ENCODE measurements at places on chromosomes 6 and 20.

GRCh38 chr6:120960761-120961160 lies 373.5 kb downstream of the TBC1D32 start:
- no peak for DNase-seq

DNA sequence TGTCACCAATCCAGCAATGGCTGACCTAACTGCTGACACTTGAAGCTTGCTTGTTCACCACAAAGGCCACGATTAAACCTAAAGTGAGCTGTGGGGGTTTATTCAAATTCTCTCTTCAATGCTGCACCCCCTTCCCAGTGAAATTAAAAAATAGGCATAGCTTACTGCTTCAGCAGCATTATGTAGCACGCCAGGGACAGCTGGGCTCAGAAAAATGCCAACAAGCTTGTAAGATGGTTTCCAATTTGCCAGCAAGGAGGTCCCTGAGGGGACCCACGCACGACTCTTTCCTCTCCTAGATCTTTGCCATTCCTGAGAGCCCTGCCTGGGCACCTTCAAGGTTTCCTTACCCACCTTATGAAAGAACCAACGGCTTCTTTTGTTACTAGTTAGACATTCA lies 113.5 kb upstream of the CDH4 start:
- DNase-seq, result no peak

DNA sequence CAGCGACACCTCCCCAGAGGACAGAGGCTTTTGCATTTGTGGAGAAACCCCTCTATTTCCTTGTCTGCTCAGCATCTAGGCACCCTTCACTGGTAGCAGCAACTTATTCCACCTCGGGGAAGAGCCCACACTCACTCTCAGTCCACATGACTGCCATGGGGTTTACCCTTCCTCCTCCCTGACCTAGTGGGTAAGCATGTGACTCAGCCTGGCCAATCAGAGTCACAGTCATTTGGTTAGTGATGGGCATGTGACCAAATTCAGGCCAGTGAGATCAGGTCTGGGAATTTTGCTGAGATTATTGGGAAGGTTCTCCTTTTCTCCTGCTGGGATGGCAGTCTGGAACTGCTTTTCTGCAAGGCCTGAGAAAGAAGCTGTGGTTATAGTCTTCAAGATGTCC lies 145.7 kb upstream of the PHACTR3 start:
- no peak for DNase-seq

GRCh38 chr6:97586344-97586743 lies 303.3 kb upstream of the MMS22L start:
- DNase-seq, result no peak

DNA sequence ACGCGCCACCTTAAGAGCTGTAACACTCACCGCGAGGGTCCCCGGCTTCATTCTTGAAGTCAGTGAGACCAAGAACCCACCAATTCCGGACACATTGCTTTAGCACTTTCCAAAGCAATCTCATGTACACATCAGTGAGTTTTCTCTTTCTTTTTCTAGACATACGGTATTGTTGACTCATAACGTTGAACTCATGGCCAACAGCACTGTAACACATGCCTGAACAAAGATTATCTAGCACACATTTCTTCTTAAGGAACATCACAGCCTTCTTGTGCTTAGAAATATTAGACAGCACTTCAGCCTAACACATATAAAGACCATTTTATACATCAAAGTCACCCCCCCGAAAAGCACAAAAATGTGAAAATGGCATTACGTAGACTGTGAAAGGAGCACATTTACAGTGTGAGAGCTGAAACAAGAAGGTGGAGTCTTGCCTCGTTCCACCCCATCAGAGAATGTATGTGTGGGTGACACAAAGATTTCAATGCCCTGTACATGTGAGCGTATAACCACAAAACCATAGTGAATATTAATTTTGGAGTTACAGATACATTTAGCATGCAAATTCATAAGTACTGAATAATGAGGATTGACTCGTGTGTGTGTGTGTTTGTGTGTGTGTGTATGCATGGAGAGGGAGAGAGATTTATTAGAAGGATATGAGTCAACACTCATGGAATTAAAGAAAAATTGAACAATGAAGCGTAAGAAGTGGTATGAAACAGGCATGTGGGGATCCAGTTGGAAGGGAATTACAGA lies 134.1 kb downstream of the FAM83B start:
- DNase-seq, result no peak

DNA sequence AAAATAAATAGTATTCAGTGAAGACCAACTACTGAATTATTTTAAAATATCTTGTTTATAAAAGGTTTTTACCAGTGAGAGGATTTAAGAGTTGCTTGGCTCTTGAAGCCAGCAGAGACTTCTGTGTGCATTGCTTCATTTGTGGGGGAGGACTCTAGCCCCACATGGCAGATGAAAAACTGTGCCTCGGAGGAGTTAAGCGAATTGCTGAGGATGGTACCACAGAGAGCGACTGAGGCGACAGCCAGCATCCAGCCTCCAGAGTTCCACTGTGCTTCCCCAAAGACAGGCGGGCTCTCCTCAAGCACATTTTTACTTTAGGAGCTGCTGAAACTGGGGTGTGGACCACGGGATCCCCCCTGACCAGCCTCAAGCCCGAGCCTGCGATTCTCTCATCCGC lies 80.7 kb downstream of the THBS2 start:
- no peak for DNase-seq

DNA sequence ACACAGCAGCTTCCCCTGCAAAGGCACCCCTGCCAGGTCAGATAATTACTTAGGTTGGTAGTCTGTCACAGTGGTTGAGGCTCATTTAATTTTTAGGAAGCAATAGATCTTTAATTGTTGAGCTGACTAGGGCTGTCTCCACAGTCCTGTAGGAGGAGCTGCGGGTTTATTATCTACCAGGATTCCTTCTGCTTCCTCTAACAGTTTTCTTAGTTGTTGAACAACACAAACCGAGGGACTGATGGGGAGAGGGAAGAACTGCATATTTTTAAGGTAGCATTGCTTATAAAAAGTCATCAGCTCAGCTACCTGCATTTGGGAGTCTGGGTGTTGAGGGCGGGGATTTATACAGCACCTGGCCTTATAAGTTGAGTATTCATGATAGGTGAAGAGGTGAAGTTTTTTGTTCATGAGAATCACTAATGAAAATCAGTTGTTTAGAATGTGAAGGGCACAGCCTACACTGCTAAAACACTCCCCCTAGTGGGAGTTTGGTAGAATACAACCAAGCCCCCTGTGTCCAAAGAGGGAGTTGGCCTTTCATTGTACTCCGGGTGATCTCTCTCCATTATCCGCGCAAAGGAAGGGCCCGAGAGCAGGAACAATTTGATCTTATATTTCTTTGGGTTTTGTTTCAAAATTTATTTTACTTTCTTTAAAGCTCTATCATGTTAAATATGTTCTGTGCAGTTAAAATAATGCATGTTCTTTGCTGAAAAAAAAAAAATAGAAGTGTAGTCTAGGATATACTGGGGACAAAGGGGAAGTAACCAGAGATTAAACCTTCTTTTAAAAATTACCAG lies 69.6 kb downstream of the SSR1 start:
- DNase-seq, result peak; percentile 10

DNA sequence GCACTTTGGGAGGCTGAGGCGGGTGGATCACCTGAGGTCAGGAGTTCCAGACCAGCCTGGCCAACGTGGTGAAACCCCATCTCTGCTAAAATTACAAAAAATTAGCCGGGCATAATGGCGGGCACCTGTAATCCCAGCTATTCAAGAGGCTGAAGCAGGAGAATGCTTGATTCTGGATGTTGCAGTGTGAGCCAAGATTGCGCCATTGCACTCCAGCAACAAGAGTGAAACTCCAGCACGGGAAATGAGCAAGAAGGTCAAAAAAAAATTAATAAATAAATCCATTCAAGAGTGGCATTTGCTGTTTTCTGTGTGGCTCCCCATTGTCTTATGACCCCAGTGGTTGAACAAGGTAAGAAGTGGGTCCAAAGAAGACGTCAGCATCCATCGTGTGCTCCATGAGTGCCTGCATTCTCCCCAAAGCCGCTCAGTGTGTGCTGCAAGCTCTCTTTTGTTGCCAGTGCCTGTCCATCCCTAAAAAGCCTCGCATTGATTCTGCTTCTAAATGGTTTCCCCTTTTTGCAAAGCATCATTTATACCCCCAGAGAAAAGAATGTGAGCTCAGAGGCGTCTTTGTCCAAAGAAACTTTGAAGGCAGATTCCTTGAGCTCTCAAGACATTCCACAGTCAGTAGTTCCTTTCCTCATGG lies 38.8 kb upstream of the MAP3K4 start:
- no peak for DNase-seq

GRCh38 chr6:158763434-158764182 lies 55.6 kb downstream of the EZR start:
- no peak for DNase-seq

DNA sequence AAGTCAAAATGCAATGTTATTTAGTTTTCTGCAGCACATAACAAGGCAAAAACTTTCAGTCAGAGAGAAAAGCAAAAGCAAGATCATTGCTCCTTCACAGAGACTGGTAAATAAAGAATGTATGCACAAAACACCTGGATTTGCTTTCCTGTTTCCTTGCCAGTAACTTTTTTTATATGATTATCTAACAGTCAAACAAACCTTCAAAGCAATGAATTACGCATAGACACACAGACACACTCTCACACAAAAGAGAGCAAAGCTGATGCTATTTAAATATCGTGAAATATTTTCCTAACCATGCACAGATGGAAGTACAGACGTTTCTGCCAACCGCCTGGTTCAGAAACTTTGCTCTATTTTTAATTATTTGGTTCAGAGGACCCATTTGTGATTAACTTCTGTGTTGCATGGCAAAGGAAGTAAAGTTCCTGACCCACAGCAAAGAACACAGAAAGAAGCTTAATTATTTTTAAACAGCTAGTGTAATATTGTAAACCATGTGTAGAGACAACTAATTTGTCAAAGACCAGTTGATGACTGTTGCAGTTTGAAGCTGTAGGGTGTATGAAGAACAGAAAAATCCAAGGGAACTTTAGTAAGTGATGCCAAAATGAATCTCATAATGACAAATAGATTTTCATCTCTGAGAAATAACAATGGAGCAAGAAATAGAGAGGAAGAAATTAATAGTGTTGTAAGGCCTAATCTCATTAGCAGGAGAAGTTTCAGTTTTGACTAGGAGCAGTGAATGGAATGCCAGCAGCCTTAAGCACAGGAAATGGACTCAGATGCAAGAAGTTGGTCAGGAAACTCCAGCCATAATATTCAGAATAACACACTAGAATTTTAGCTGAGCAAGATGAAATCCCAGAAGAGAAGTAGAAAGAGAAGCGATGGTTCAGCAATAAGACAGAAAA lies 24.1 kb downstream of the ATXN1 start:
- no peak for DNase-seq

GRCh38 chr6:88165844-88166492 lies at the start of gene CNR1:
CNR1 (minus strand) TSS chr6:88166347; CDS start chr6:88145274, 21,073 bp downstream.
- no peak for DNase-seq

- DNase-seq, result no peak
Measured at GRCh38 chr20:21496452-21496851, 17.4 kb downstream of the NKX2-2 start.

DNA sequence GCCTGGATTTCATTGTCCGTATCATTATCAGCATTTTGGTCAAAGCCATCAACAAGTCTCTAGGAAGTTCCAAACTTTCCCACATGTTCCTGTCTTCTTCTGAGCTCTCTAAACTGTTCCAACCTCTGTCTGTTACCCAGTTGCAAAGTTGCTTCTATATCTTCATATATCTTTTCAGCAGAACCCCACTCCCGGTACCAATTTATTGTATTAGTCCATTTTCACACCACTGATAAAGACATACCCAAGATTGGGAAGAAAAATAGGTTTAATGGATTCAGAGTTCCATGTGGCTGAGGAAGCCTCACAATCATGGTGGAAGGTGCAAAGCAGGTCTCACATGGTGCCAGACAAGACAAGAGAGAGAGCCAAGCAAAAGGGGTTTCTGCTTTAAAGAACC lies 293.2 kb downstream of the EPM2A start:
- DNase-seq, result no peak

- no peak for DNase-seq
Measured at GRCh38 chr6:44234101-44235025, 11.0 kb downstream of the SLC29A1 start.

GRCh38 chr20:53020376-53020775 lies 48.2 kb downstream of the TSHZ2 start:
- no peak for DNase-seq

- DNase-seq, result no peak
Measured at GRCh38 chr20:36754656-36755222, 8.8 kb upstream of the NDRG3 start.

DNA sequence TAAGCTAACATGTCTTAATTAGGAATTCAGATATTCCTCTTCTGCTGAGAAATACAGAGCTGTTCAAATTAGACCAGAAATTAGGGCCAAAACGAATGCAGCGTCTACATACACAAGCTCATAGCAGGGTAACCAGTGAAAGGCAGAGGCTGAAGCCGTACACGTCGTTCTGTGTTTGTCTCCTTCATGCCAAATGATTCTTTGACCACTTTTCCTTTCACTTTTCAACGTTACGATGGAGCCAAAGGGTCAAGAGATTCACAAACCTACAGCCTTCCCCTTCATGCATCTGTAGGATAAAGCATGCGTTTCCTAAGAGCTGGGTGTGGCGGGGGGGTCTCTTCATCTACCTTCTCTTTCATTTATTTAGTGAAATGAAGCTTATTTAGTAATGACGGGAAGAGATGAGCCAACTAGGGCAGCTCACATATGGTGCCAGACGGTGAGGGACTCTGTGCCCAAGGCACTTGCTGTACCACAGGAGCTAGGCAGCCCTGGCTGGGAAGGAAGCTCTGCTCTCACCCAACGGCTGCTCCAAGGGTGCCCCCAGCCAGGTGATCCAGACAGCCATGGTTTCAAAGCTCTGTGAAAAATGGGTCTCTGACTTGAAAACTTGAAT lies 178.0 kb downstream of the ATXN1 start:
- DNase-seq, result no peak

- no peak for DNase-seq
Measured at GRCh38 chr6:107941199-107941598, 16.8 kb downstream of the SEC63 start.

DNA sequence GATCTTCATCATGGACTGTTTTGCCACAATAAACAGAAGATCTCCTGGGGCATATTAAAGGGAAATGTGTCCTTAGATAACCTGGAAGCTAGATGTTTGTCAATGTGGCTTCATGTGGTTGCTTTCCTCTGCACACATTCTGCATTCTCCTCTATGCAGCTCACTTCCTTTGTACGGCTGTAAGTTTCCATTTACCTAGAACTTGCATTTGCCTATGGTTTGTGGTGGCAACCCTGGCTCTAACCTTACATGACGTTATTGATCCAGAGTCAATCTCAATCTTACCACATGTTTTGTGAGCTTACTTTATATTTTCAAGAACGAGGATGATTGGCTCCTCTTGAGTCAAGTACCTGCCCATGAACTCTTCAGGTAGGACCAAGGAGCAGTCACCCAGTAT lies 863.1 kb downstream of the MAFB start:
- DNase-seq, result no peak

DNA sequence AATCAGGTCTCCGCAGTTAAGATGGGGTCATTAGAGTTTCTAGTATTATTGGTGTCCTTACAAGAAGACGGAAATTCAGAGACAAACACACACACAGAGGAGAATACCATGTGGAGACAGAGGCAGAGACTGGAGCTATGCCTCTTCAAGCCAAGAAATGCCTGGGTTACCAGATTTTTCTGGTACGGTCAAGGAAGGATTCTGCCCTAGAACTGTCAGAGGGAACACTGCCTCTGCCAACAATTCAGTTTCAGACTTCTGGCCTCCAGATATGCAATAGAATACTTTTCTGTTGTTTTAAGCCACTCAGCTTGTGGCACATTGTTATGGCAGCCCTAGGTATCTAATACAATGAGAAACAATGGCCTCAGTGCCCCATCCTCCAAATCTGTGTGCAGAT lies 18.9 kb downstream of the TRMT6 start:
- no peak for DNase-seq

GRCh38 chr6:27761391-27761790 lies 150.8 kb downstream of the OR2B2 start:
- DNase-seq, result no peak
